ENCODE measurements at places on chromosomes 4 and X.
A peak's percentile ranks its signal among the peaks of the same experiment; 100 is the strongest.

- DNase-seq = no peak
Observed at GRCh38 chr4:47771020-47771419, 66.8 kb downstream of the CORIN start.

DNA sequence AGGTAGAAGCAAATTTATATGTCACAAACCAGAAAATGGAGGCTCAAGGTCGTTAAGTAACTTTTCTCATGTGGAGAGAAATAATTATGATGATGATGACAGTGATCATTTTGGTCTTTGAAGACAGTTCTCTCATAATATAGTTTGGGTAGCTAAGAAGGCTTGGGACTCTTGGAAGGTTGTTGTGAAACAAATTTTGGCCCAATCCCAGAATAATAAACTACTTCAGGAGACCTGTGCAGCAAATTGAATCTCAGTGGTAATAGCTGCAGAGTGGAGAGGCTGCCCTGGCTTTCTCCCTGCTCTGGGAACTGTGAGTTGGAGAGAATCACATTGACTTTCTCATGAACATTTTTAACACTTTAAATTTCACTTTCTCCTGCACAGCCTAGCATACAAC is 217.2 kb upstream of the BOD1L1 start:
- no peak for DNase-seq

DNA sequence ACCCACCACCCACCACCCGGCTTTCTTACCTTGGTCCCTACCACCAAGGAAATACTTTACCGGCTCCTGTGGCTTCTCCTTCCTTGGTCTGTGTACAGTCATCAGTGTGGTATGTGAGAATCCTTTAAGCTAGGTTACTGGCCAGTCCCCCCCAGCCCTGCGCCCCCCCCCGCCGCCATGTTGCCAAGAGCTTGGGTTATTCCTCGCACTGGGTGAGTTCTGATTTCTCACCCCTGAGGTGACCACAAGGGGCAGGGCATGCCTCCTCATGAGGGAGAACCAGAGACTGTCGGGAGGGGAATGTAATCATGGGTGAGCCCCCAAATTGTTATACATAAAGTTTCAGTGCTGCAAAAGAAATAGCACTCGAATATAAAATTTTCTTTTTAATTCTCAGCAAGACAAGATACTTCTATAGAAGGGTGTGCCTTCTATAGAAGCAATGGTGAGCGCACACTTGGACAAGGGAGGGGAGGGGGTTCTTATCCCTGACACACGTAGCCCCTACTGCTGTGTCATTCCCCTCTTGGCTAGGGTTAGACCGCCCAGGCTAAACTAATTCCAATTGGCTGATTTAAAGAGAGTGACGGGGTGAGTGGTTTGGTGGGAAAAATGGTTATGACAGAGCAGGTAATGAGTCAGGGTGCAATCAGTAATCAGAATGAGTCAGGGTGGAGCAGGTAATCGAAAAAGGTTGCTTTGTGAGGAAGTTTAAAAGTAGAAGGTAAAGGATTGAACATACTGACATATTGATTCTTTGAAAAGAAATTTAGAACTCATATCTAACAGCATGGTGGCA is 133.2 kb downstream of the KDM6A start:
- peak; percentile 45 for DNase-seq

DNA sequence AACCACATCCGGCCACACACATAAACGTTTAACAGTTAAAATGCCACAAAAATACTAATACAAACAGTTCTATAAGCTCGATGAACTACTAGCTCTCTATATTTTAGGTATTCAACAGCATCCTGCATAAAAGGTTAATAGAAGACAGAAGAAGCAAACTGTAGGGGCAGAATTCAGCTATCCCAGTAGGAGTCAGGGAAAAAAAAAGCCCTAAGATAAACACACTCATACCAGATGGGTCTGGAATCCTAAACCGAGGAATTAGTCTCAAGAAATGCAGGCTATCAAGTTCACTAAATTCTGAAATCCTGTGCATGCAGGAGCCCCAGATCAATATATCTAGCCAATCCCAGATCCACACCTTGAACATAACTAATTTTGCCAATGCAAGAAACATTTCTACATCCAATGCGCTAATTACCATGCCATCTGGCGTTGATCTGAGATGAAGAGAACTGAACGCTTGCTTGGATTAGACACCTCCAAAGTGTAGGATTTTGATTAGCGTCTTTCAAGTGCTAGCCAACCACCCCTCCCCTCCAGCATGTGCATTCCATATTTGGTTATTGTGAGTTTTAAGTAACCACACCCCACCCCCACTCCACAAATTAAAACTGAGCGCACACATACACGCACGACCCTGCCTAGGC is 512.2 kb upstream of the INTU start:
- DNase-seq = no peak

- no peak for DNase-seq
Observed at GRCh38 chr4:152528060-152528459, 7.8 kb downstream of the FBXW7 start.
